ENCODE measurements at places on chromosomes 11 and 22.

DNA sequence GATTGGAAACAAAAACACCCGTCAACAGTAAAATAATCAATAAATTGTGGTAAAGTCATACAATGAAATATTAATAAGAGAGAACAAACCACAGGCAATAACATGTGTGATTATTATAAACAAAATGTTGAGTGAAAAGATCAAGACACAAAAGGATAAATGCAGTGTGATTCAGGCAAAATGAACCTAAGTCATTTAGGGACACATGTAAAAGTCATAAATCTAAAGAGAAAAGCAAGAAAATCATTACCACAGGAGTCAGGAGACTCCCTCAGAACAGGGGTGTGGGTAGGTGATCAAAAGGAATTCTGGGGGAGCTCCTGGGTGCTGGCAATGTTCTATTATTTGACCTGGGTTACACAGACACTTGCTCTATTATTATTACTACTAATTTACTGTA lies 47.9 kb upstream of the PPP2R1B start:
- no peak for DNase-seq

- no peak for DNase-seq
These were observed 225.5 kb upstream of the NARS2 start for GRCh38 chr11:78800096-78800690.

DNA sequence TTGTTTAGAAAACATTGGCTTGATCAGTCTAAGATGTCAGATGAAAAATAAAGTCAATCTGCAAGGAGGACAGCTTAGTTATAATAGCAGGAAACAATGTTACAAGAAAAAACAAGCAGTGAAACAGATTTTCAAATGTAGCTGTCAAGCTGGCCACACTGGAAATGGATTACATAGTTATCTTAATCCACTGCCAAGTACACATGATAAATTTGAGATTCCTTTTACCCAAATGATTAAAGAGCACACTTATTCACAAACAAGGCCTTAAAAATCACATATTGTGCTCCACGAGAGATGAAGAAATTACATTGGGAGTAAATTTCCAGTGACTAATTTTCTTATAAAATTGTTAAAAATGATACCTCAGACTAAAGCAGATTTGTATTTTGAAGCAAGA lies 17.5 kb upstream of the ESAM start:
- DNase-seq, result no peak

GRCh38 chr22:30169002-30169401 lies 77.6 kb downstream of the LIF start:
- no peak for DNase-seq

DNA sequence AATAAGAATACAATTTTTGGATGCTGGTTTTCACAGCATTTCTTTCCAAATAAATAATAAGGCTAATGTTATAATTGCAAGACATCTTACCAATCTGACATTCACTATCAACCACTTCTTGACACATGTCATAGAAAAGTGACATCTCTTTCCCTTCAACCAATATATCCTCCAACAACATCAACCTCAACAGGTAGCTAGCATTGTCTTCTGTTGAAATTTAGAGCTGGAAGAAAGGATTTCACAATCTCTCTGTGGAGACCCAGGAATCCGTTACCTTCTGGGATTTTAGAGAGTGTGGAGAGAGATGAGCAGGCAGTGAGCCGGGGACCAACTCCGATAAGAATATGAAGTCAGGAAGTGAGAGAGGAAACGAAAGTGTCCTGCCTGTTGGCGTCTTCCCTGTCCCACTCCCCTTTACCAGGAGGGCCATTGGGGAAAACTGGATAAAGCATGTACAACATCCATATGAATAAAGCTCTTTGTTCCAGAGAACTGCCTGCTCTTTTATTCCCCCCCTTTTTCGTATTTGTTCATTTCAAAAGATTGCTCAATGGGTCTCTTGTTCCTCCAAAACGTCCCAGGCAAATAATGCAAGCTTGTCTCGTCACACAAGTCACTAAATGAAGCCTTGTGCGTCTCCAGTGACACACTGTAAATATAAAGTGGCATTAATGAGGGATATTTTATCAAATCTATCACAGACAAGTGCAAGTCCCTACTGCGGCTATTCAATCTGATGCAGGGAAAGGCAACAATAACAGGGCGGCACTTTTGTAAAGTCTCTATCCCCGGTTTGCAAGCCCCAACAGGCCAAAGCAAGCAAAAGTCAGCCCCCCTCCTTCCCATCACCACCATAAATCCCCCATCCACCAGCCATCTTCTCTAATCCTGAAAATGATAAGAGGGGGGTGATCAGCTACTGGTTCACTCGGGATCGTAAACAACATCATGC lies 3.4 kb downstream of the CADM1 start:
- DNase-seq, result no peak

- DNase-seq, result no peak
These were observed 4.4 kb upstream of the PPARA start for GRCh38 chr22:46145896-46146295.

GRCh38 chr22:39980596-39980995 lies 14.2 kb upstream of the FAM83F start:
- DNase-seq, result no peak

GRCh38 chr11:102985850-102986249 lies 30.3 kb upstream of the MMP13 start:
- DNase-seq, result no peak

GRCh38 chr11:41254966-41255365 lies 204.5 kb downstream of the LRRC4C start:
- DNase-seq, result no peak

GRCh38 chr11:126518972-126519690 lies 163.6 kb downstream of the ST3GAL4 start:
- DNase-seq, result no peak

DNA sequence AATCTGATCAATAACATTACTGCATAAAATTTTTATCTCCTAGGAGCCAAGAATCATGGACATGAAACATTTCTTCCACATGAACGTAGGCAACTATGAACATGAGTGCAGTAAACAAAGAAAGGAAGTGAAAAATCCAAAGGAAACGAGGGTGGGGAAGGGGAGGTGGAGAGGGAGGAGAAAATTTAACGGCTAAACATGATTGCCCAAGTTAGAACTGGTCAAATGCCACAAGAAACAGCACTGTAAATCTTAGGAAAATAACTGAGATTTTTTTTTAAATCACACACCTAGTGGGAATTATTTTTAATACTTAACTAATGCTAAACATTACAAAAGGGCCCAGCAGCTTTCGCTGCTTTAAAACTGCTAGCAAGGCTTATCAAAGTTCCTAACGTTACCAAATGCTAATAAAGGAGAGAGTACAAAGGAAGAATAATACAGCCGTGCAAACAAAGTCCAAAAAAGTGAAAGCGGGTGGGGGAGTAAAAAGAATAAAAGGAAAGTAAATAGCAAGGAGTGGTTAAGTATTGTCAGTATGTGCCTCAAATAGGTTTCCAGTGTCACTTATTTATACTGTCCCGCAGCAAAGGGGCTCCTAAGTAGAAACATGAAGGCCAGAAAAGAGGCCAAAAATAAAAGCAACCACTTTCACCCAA lies 13.7 kb downstream of the NARS2 start:
- DNase-seq, result no peak

DNA sequence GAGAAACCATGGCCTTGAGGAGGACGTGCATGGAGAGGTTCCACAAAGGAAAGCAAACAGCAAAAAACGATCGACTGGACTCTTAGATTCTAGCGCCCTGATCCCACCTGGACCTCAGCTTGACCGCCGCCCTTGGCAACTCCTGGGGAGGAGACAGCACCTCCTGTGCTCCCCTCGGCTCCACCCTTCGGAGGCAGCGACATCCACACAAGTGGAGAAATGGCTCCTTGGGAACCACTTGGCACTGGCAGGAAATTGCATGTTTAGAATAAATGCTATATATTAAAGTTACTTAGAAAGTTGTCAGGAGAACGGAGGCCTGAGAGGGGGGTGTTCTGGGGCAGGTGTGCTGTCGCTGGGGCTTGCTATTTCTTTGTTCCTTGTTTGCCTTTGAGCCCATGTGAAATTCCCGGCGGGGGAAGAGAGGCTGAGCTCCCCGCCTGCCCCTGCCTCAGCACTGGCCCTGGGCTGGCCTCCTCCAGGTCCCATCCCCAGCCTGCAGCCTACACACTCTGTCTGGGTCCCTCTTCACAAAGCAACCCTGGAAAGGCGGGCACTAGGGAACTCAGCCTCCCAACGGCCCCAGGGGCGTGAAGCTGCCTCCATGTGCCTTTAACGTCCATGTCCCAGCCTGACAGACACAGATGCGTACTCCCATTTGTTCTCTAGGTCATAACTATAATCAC lies 395.3 kb downstream of the BRD1 start:
- DNase-seq, result no peak

GRCh38 chr22:42692239-42693054 lies 28.2 kb downstream of the A4GALT start:
- no peak for DNase-seq

Measured in T-helper 22 cell (primary cell).